ENCODE measurements at places on chromosomes 1 and 21. TPM values are rescaled to one million over a fixed set of nuclear protein-coding genes. Genes with fewer than 3 reads are reported as not detected.

BTBD19 gene
- total RNA-seq = 4.5 TPM

DNA sequence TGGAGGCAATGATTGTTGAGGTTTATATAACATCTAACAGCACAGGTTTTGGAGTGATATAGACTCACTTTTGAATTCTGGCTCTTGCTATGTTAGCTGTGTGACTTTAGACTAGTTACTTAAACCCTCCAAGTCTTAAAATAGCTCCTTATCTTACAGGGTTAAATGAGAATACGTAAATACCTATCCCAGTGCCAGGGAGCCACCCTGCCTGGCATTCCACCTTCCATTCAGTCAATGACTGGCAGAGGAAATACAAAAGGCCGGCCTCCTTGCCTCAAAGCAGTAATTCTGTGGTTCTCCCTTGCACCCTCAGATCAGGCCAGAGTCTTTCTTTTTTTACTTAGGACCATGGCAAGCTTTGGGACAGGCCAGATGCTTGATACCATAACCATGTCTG is 31.8 kb downstream of the DBT start:
- H3K36me3 ChIP-seq = peaks cover 35% of the 10 kb centered on the region
- H3K27me3 ChIP-seq = no peaks in the 10 kb centered on the region
- no peak overlapping the region for H3K27ac ChIP-seq
- DNase-seq = no peak
- H3K4me1 ChIP-seq = peaks cover 8% of the 10 kb centered on the region
- H3K4me3 ChIP-seq = no peak overlapping the region

GRCh38 chr1:229778794-229779193 is 152.7 kb downstream of the URB2 start:
- no peaks in the 10 kb centered on the region for H3K36me3 ChIP-seq
- no peak overlapping the region for H3K4me3 ChIP-seq
- no peak overlapping the region for H3K27ac ChIP-seq
- H3K27me3 ChIP-seq = peaks cover 2% of the 10 kb centered on the region

DNA sequence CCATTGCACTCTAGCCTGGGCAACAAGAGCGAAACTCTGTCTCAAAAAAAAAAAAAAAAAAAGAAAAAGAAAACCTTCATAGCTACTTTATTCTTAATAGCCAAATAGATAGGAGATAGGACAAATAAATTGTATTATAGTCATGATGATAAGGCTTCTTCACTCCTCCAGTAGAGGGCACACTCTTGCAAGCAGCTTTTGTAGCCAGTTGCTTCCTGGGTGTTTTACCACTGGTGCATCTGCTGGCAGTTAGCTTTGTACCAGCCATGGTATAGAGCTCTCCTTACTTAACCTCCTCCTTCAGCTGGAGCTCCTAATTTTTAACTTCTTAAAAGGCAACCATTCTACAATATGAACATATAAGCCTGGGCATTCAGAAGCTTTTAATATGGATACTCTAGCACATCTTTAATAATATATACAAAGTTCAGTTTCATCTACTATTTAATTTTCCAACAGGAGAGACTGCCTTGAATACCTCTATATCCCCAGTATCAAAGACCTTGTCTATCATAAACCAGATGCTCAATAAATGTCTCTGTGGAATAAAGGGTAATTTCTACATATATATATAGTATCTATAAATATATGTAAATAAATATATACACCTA is 35.8 kb downstream of the EVI5 start:
- H3K4me1 ChIP-seq = no peaks in the 10 kb centered on the region
- H3K27ac ChIP-seq = no peak overlapping the region
- no peak overlapping the region for H3K4me3 ChIP-seq

DNA sequence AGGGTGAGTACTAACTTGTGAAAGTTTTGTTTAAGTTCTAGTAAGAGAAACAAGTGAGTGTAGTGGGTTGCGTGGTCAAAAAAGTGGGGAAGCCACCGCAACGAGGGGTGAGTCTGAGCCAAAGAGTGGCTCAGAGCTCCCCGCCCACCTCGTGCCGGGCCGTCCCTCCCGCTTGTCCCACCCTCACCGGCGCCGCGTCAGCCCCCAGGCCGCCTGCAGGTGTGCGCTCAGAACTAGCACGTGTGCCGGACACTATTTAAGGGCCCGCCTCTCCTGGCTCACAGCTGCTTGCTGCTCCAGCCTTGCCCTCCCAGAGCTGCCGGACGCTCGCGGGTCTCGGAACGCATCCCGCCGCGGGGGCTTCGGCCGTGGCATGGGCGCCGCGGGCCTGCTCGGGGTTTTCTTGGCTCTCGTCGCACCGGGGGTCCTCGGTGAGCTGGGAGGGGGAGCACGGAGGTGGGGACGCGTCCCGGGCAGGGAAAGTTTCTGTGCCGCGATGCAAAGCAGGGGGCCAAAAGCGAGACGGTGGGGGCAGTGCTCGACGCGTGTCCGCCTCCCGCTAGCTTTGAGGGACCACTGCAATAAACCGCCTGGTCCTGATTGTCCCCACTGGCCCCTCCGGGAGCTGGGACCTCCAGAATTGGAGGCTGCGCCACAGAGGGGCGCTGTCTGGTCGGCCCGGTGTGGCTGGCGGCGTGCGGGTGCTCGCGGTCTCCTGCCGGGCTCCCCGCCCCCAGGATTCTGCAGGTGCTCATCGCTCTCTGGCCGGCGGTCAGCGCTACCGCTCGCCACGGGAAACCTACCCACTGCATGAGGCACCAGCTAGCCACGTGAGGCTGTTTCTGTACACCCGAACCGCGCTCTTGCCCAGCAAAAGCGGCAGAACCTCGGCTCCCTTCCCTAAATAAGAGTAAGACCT is at the start of gene CR2:
CR2 (plus strand) TSS at position 283 of the 919 bp plus-strand sequence; CDS start at position 374, 91 bp downstream.
- DNase-seq = peak; percentile 50
- peak within 1 kb of the TSS; percentile 55 for H3K4me3 ChIP-seq
- H3K4me1 ChIP-seq = peaks cover 17% of the 10 kb centered on the region

- H3K27me3 ChIP-seq = no peaks in the 10 kb centered on the region
- H3K4me1 ChIP-seq = peaks cover 5% of the 10 kb centered on the region
- H3K27ac ChIP-seq = no peak overlapping the region
- H3K4me3 ChIP-seq = no peak overlapping the region
- peaks cover 2% of the 10 kb centered on the region for H3K36me3 ChIP-seq
- no peak for DNase-seq
These were observed 71.0 kb downstream of the POU2F1 start for GRCh38 chr1:167291539-167292185.

- peaks cover 4% of the 10 kb centered on the region for H3K27me3 ChIP-seq
- no peak for DNase-seq
These were observed 291.1 kb downstream of the USP25 start for GRCh38 chr21:16020878-16021277.
